ENCODE measurements at places on chromosomes 1 and 21.

DNA sequence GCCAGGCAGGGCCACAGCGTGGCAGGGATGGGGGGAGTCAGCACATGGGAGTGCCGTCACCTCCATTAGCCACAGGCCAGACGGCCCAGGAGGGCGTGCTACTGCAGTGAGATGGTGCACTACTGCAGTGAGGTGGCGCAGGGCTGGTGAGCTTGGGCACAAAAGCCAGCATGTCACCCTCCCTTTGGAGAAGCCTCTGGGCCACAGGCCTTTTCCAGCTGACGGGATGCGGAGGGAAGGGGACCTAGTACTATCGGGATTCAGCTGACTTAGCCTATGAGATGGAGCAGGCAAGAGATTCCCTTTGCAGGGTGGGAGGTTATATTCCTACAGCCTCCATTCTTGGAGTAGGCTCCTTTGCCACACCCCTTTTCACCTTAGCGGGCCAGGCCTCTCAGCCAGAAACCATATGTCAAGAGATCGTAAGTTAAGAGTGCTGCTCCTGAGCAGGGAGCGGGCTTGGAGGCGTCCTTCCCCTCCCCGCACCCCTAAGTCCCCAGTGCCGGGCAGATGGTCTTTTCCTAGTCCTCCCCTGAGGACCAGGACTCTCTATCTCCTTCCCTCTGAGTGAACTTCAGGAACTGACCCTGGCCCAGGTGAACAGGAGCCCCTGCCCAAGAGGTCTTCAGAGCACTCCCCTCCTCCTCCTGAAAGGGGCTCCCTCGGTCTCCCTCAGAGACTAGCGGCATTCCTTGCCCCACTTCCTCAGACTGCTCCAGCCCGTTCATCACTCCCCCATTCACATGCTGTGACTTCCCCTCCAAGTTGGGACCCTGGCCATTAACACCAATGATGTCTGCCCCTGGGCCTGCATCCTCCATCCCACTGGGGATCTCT lies 8.2 kb downstream of the NES start:
- no peak for DNase-seq

GRCh38 chr1:239306426-239306825 lies 79.9 kb upstream of the CHRM3 start:
- DNase-seq: no peak

GRCh38 chr1:55712148-55712547 lies 497.0 kb upstream of the USP24 start:
- DNase-seq: no peak

DNA sequence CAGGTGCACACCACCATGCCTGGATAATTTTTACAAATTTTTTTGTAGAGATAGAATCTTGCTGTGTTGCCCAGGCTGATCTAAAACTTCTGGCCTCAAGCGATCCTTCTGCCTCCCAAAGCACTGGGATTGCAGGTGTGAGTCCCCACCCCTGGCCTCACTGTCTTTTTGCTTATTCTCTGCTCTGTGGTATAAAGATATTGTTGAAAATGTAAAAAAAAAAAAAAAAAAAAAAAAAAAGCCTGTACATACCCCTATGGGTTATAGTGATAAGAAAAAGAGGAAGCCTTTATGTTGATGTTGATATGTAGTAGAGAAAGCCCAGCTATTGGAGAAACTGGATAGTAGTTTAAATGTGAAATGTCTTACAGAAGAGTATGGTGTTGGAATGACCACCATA lies 125.8 kb downstream of the XPR1 start:
- no peak for DNase-seq

GRCh38 chr21:37862536-37862935 lies 53.7 kb downstream of the KCNJ6 start:
- DNase-seq: no peak

- DNase-seq: no peak
Measured at GRCh38 chr1:90951009-90951408, 70.8 kb downstream of the ZNF644 start.

DNA sequence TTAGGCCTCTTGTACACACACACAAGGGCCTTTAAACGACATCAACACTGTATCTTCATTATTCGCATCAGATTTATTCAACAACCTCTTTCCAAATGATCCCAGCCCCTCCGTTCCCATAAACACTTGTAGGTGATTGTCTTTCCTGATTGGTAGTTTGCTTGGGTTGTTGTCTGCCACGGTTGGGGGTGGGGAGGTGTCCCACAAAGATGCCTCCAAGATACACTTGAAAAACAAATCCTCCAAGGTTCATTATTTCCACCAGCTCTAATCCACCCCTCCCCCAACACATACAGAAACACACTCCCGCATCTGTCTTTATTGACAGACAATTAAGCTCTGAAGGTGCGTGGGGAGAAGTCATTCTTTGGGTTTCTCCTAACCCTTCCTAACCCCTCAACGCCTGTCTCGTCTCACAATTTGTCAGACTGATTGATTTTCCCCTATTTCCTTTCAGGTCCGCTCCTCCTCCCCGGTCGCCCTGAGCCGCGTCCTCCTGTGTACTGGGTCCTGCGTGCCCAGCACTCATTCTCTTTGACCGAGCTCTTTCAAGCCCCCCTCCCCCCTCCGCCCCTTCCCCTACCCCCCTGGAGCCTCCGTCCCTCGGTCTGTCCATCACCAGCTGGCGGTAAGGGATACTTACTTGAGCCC lies 1.4 kb downstream of the WDR26 start:
- no peak for DNase-seq

- DNase-seq: no peak
Measured at GRCh38 chr21:17612023-17612564, 607 bp downstream of the BTG3 start.

DNA sequence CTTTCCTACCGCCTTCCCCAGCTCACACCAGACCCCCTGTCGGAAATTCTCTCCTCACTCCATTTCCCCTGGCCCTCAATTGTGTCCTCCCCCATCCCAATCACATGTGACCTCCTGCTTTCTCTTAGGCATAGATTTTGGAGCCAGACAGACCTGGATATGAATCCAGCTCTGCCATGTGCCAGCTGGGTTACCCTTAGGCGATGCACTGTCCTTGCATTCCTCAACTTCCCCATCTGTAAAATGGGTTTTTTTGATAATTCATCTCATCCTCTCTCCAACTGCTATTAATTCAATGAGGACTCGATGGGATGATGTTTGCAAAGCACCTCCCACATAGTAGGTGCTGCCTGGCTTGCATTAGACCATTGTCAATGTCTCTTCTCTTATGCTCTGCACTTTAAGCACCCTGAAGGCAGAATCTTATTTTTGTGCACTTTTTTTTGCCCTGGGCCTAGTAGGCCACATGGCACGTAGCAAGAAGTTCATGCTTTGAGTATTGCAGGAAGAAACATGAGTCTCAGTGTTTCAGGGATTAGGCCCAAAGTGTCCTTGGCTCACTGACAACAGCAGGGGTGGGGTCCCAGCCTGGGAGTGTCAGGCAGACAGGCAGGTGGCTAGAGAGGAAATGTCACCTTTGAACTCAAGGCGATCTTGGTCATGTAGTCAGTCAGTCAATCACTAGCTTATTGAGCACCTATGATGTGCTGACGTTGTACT lies 47.6 kb downstream of the TAS1R2 start:
- DNase-seq: no peak

- no peak for DNase-seq
Measured at GRCh38 chr21:45468051-45468970, 63.3 kb downstream of the COL18A1 start.

GRCh38 chr1:6347641-6348487 lies 45.7 kb downstream of the ACOT7 start:
- peak; percentile 34 for DNase-seq

DNA sequence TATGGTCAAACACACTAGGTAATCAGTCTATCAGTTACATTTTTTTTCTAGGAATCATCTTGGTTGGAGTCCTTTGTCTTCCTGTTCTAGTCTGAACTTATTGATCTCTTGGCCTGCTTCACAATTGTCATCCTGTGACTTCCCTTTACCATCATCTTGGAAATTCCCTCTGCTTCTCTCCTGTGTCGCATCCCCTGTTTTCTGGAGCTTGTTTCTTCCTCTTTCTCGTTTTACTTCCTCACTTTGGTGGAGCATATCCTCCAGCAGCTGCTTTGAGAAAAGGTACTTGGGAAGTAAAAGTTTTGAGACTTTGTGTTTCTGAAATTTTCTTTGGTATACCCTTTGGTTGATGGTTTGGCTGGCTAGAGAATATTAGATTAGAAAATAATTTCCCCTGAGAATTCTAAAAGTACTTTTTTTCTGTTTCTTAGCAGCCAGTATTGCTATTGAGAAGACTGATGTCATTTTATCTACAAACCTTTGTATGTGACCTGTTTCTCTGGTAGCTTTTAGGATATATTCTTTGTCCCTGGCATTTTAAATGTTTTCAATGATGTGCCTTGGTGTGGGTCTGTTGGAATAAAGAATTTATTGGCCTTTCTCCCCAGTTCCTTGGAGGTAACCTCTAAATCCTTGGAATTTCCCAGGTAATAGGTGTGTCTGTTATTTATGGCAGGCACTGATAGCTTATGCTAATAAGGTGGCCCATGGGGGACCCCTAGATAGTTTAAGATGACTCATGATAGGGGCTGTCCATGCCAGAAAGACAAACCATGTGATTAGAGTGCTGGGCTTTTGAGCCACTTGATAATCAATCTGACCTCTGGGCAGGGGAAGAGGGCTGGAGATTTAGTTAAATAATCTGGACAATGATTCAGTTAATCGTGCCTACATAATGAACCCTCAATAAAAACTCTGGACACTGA lies 6.1 kb upstream of the MYCL start:
- DNase-seq: no peak

- peak; percentile 54 for DNase-seq
Measured at GRCh38 chr1:160567858-160568682, 11.2 kb downstream of the CD84 start.

DNA sequence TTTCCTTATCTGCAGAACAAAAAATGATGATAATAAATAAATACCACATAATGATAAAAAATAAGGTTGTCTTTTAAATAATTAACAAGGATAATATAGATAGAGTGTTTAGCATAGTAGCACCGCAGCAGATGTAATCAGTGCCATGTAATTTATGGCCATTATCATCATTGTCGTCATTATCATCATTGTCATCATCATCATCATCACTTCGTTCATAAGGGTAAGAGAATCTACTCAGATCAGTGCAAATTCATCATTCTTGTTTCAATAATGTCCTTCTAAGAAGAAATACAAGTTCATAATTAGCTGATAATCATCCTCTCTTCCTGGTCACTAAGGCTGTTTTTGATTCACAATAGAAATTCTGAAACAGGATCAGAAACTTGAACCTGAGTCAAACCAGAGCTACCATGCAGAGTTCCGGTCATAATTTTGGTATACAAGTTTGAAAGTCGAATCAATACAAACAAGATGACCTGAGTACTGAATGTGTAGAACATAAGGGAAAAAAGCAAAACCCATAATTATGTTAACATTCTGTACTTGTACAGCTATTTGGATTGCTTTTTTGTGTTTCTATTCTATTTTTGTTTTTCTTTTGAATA lies 172.0 kb downstream of the LRRC40 start:
- no peak for DNase-seq

GRCh38 chr1:37471345-37472231 lies 2.8 kb upstream of the ZC3H12A start:
- no peak for DNase-seq

DNA sequence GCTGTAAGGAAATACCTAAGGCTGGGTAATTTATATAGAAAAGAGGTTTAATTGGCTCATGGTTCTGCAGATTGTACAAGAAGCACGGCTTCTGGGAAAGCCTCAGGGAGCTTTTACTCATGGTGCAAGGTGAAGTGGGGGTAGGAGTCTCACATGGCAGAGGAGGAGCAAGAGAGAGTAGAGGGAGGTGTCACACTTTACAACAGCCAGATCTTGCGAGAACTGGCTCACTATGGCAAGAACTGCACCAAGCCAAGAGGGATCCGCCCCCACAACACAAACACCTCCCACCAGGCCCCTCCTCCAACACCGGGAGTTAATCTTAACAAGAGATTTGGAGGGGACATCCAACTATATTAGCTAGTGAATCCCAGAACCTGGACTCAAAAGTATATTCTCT lies 135.4 kb upstream of the SOD1 start:
- no peak for DNase-seq

DNA sequence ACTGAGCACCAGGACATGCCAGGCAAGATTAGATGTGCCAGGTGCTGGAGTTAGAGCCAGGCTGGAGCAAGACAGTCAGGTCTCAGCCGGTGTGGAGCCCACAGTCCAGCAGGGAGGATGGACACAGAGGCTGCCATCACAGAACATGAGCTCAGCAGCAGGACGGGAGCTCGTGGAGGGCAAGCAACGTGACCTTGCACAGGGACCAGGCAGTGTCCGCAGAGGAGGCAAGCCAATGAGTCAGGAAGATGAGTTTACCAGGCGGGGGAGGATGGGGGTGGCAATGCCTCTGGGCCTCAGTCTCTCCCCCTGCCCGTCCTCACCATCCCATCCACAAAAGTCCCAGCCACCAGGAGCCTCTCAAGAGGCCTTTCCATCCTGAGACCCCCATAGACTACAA lies 20.7 kb upstream of the ZC3H12A start:
- DNase-seq: no peak

DNA sequence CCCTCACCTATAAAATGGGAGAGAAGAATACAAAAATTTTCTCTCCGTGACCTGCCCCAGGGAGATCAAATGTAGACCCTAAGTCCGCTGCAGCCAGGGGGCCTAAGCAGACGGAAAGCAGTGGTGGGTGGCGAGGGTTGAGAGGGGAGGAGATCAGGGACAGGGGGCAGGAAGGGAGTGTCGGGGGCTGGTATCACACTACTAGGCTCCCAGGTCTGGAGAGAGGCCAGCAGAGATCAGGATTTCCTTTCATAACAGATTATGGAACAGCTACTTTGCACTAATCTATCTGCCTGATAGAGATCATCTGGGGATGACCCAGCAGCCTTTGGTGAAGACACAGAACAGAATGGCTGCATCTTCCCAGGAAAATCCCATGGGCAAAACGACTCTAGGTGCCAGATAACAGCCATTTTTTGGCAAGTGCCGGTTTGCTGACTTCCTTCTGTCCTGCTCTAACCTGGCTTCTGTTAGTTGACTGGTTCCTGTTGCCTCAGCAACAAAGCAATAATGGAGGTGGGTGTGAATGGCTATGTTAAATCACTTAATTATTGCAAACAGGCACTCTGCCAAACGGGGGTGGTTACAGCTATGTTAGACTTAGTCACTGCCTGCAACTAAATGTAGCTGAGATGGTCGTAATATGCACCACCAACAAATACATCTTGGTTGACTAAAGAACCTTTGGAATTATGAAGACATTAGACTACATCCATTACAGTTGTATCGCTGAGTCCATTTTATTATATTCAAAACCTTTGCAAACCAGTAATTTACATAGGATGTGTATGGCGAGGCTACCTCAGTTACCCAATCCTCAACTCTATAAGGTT lies 30.0 kb upstream of the EPS8L3 start:
- no peak for DNase-seq

- DNase-seq: no peak
Measured at GRCh38 chr1:117665556-117666270, 59.9 kb downstream of the TENT5C start.

DNA sequence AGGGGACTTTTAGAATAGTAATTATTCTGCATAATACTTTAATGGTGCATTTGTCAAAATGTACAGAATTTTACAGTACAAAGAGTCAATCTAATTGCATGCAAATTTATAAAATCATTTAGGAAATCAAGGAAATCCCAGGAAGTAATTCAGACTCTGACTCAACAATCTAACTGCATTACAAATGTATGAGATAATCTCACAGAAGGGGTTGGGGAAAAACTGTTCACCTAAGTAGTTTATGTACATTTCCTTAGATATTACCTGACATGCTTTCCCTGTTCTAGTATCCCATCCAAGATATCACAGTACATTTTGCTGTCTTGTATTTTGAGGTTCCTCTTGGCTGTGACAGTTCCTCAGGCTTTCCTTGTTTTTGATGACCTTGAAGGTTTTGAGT lies 4.7 kb downstream of the CRB1 start:
- DNase-seq: no peak

All from activated CD4-positive, CD25-positive, alpha-beta regulatory T cell treated with anti-CD3 and anti-CD28 coated beads, Interleukin-2, amount 50 U/mL, for 16 hours (primary cell).